ENCODE measurements at places on chromosomes 13 and 19.

GRCh38 chr13:40777166-40777808 lies 6.3 kb upstream of the MRPS31 start:
- DNase-seq, result no peak

DNA sequence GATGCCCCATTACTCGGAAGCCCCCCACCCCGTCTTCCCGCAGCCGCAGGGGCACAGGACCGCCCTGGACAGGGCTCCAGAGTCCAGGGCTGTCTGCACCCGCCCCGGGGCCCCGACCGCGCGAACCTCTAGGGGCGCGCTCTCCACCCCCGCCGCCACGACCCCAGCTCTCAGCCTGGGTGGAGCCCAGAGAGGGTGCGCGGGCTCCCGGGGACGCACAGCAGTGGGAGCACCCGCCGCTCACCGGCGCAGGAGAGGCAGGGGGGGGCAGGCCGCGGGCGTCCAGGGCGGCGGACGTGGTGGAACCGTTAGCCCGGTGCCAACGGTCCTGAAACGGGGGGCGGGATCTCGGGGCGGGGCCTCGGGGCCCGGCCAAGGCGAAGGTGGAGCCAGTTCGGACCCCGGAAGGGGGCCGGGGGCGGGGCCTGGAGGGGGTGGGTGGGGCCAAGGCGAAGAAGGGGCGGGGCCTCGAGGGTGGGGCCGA lies at the start of gene ATP8B3:
Gene ATP8B3, minus strand, starts transcription at position 335 of the 484 bp plus-strand sequence. CDS start 540 bp downstream, outside the sequence.
- DNase-seq, result peak; percentile 43

- no peak for DNase-seq
Observed at GRCh38 chr19:12543855-12544254, 7.4 kb downstream of the ZNF564 start.

DNA sequence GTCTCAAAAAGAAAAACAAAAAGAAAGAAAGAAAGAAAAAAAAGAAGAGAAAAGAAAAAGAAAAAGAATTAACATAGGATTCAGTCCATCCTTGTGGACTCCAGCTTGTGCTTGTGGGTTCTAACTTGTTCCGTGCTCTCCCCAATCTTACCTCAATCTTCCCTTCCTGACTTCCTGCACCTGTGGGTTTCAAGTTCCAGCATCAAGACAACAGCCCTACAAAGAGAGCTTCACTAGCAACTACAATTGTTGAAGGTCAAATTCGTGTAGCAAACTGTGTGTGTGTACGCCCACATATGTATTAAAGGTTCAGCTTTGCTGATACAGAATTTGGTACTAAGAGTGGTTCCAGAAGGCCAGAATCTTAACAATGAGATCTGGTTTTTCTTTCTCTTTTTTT lies 25.3 kb downstream of the FXYD5 start:
- DNase-seq, result no peak
